Activated T-helper 17 cell treated with anti-CD3 and anti-CD28 coated beads, Interleukin-2, amount 50 U/mL, for 72 hours (primary cell): ENCODE measurements at places on chromosomes 1 and 21. TPM values are rescaled to one million over a fixed set of nuclear protein-coding genes. Genes with fewer than 3 reads are reported as not detected.

DNA sequence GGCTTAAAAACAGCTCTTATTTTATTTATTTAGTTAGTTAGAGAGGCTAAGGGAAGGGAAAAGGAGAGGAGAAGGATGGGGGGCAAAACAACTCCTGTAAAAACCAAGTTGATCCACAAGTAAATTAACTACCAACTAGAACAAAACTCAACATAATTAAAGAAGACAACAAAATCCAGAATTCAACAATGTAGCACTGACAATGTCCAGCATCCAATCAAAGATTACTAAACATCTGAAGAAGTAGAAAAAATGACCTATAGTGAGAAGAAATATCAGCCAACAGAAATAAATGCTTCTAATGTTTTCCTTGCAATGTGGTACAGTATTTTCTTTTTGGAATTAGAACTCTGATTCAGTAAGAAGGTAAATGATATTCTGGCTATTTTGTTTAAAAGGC is 160.1 kb downstream of the CDC7 start:
- ATAC-seq: no peak

GRCh38 chr1:246146804-246147523 is 360.1 kb downstream of the SMYD3 start:
- no peak for ATAC-seq

GRCh38 chr1:7504438-7504720 is 266.7 kb upstream of the VAMP3 start:
- no peak for ATAC-seq

GRCh38 chr1:156069490-156070455 is 8.8 kb downstream of the RAB25 start:
- ATAC-seq: no peak

- peak; percentile 66 for ATAC-seq
Measured at GRCh38 chr1:100622037-100622436, 84.1 kb downstream of the GPR88 start.

DNA sequence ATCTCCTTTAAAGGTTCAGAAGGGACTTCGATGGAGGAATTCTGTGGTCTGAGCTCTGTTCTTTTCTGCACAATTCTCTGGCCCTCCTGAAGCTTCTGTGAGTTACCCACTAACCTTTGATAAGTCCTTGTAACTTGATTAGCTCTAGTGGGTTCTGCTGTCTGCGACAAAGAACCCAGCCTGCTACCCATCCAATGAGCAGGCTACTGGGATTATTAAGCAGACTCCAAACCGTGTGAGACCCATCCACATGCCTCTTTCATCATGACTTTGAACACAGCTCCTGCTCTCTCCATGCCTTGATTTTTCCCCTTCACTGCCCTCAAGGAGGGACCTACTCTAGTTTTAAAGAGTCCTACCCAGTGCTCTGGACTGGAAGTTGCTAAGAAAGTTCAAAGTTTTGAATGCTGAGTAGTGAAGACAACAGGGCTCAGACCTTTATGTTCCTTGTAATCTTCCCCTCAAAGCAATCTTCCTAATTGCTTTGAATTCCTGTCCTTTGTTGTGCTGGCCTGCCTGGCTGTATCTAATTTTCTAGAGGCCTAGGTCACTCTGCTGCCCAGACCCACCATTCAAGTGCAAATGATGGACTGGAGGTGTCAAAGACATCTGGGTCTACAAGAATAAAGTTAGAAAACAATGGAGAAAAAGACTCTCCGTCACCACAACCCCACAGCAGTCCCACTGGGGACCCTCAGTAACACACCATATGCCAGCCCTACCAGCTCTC is 146.9 kb downstream of the RHOU start:
- no peak for ATAC-seq

DNA sequence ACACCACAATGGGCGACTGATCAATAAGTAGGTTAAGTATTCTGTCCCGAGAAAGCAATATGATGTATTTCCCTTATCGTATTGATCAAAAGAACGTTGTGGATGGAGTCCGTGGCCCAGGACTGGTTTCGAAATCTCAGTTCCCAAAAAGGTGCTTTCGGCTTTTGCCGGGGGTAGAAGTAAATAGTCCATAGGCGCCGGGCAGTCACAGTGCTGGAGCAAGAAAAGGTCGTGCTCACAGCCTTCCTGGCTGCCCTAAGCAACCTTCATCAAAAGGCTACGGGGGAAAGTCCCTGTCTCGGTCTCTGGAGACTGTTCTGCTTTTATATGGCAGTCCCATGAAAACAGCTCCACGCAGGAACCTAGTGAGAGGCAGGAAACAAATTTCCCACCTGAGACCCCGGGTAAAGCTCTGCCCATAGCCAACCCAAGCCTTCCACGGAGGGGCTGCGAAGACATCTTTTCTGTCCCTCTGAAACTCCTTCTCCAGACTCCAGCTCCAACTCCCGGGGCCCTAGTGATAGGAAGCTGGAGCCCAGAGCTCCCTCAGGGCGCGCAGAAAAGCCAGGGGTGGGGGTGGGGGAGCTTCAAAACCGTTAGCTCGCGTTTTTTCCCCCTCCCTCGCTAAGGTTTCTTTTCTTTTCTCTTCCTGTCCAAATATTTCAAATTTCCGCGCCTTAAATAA is 7.0 kb downstream of the CDKN2C start:
- ATAC-seq: peak; percentile 68

GRCh38 chr1:115139381-115139780 is 50.1 kb upstream of the TSPAN2 start:
- no peak for ATAC-seq

DNA sequence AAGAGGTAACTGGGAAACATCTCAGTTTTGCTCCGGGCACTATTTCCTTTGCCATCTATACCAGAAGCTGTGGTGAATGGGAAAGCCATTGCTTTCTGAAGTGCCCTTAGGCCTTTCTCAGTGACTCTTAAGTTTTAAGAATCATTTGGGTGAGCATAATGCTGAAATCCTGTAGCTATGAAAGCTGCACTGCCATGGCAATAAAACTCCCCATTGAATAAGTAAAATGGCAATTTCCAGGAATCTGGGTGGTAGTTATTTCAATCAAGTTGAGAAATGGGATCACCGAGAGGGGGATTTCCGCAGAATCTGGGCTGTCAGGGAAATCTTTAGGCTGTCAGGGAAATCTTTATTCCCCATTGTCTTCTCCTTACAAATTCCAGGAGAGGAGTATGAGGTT is 26.8 kb upstream of the MACF1 start:
- ATAC-seq: no peak

GRCh38 chr1:11802973-11803885 is 2.5 kb downstream of the MTHFR start:
- ATAC-seq: peak; percentile 18

DNA sequence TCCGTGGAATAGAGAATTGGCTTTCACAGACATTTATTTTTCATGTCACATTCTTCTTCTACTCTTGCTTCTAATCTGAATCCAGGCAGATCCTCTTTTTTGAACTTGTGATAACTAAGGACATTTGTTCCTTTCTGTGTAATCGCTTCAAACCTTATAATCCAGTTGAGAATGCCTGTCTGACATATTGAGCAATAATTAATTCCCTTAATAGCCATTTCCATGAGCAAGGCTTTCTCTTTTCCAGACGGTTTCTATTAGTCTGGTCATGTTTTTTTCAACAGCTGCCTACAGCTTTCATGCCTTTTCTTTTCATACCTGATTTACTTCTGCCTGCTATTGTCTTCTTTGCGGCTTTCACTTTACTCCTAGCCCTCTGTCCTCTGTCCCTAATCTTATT is 163.4 kb downstream of the CYYR1 start:
- no peak for ATAC-seq

GRCh38 chr1:204177133-204177532 is 11.0 kb upstream of the REN start:
- no peak for ATAC-seq

GRCh38 chr1:26541816-26542711 is 12.5 kb downstream of the RPS6KA1 start:
- ATAC-seq: peak; percentile 75

DNA sequence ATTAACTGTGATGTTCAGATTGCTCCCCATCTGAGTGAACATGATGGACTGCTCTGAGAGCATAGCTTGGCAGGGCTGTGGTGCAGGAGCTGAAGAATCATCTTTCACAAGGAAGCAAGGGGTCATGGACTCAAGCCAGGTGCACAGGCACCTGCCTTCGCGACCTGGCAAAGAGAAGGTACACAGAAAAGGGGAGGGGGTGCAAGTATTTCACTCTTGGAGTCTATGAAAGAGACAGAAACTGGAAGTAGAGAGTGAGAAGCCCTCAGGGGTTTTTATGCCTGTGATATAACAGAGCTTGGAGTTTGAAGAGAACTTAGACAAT is 232.6 kb upstream of the PLXNA2 start:
- no peak for ATAC-seq

- ATAC-seq: no peak
Measured at GRCh38 chr1:15507278-15507677, 16.7 kb downstream of the CASP9 start.

GRCh38 chr21:35035581-35035980 is 13.5 kb downstream of the RUNX1 start:
- peak; percentile 57 for ATAC-seq

GRCh38 chr21:34949030-34949429 is 100.1 kb downstream of the RUNX1 start:
- no peak for ATAC-seq

- ATAC-seq: peak; percentile 72
Measured at GRCh38 chr1:108071601-108072000, 106.6 kb upstream of the VAV3 start.

The IFNLR1 gene
- 1.6 TPM for total RNA-seq

The C1QC gene
- total RNA-seq: not detected

The KRTAP13-2 gene
- total RNA-seq: not detected

The HEYL gene
- 0.40 TPM for total RNA-seq

The IPO13 gene
- 26.5 TPM for total RNA-seq

The GPX7 gene
- 20.5 TPM for total RNA-seq

The MPL gene
- not detected for total RNA-seq

The SLC35F3 gene
- total RNA-seq: 0.13 TPM

The SESN2 gene
- total RNA-seq: 14.6 TPM

The EPHX1 gene
- total RNA-seq: 1.7 TPM

The MROH9 gene
- total RNA-seq: not detected

The IFFO2 gene
- 38.2 TPM for total RNA-seq

The GPATCH3 gene
- total RNA-seq: 13.4 TPM
